CD14-positive monocyte (primary cell): ENCODE measurements at places on chromosomes 1 and 21.
A peak's percentile ranks its signal among the peaks of the same experiment; 100 is the strongest.

GRCh38 chr1:207971331-207972219, 60.6 kb upstream of the CD34 start:
- no peak for DNase-seq

DNA sequence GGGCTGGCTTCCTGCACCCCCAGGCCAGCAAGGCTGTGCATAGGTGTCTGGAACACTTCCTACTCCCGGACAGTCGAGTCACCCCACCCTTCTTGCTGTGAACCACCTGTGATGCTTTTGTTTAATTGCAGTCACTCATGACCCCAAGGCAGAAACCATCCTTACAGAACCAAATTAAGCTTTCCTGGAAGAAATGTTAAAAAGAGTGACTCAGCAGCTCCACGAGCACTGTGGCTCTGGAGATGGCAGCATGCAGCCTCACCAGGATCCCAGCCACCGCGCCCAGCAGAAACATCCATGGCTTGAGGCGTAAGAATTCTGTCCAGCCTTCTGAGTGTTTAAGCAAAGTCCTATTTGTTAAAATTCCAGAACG, 28.8 kb downstream of the SNAP47 start:
- DNase-seq, result no peak

DNA sequence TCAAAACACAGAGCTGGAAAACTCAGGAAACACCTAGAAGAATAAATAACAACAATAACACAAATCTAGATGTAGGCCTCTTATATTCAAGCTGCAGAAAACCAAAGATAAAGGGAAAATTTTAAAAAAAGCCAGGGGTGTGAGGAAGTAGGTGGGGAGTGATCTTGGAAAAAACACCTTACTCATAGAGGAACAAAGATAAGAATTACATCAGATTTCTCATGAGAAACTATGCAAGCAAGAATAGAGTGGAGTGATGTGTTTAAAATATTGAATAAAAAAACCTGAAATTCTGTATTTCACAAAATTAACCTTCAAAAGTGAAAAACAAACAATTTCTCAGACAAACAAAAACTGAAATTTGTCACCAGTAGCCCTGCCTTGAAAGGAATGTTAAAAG, 265.5 kb upstream of the RGS18 start:
- no peak for DNase-seq

DNA sequence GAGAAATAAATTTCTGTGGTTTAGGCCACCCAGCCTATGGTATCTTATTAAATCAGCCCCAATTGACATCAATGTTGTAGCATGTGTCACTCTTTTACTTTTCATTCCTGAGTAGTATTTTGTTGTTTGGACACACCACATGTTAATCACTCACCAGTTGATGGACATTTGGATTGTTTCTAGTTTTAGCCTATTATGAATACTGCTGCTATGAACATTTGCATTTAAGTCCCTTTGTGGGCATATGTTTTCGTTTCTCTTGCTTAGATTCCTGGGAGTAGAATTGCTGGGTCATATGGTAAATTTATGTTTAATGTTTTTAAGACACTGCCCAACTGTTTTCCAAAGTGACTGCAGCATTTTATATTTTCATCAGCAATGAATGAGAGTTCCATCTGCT, 50.2 kb upstream of the NUF2 start:
- DNase-seq, result no peak

- no peak for DNase-seq
Measured at GRCh38 chr1:183030053-183030452, 6.8 kb downstream of the LAMC1 start.

GRCh38 chr1:169610858-169611257, 19.1 kb downstream of the SELP start:
- peak; percentile 67 for DNase-seq

DNA sequence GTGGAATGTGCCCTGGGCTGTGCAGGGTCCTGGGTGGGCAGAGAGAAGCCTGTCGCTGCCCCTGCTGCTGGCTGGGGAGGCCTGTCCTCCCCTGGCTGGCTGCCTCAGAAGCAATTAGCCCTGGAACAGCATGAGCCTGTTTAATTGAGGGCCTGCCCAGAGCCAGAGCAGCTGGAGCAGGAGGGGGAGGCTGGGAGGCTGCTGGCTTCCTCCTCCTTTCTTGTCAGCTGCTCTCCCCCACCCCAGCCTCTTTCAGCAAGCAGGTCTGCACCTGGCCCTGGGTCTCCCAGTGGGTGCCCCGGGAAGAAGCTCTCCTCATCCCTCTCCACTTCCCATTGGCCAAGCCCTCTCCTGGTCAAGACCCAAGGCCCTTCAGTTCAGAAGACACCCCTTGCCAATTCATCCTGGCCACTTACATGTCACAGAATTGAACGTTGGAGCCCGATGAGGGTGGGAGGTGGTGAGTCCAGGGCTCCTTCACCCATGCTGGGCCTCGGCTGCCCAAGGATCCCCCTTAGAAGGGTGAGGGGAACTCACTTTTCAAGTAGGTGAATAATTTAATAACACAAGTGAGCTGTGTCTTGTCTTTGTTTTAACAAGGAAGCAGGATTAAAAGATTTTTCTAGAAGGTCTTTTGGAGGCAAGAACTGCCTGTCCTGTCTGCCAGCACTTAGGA, 13.2 kb downstream of the AMPD2 start:
- no peak for DNase-seq

DNA sequence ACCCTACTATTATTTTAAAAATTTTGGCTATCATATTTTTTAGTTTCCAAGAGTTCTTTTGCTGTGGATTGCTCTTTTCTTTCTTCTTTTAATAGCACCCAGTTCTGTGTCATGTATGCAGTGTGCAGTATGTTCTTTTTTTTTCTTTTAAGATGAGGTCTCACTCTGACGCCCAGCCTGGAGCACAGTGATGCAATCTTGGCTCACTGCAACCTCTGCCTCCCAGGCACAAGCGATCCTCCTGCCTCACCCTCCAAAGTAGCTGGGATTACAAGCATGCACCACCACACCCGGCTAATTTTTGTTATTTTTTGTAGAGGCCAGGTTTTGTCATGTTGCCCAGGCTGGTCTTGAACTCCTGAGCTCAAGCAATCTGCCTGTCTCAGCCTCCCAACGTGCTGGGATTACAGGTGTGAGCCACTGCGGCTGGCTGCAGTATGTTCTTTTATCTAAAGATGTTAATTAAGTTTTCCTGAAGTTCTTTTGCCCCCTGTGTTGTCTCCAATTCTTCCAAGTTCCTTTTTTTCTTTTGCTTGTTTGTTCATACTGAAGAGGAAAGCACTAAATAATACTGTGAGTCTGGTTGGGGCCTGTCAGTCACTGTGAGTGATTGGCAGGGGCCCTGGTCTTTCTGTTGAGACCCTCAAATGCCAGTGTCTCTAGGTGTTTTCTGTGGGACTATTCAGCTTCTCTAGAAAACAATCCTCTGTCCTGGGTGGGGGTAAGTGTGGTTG, 17.5 kb upstream of the TTC22 start:
- no peak for DNase-seq

DNA sequence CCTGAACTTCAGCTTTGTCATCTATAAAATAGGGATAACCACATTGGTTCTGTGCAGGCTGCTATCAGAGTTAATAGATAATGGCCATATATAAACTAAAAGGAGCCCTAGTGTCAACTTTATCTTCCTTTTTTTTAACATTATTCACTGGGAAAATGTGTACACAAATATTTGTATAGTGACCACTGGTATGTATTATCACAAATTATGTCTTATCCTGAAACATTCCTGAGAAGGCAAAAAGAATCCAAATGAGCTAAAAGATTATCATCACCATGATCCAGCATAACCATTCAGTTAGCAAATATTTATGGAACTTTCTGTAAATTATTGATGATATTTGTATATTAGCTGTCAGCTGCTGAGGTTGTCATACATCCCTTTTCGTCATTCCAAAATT, 16.6 kb downstream of the ANGPTL3 start:
- DNase-seq, result no peak

DNA sequence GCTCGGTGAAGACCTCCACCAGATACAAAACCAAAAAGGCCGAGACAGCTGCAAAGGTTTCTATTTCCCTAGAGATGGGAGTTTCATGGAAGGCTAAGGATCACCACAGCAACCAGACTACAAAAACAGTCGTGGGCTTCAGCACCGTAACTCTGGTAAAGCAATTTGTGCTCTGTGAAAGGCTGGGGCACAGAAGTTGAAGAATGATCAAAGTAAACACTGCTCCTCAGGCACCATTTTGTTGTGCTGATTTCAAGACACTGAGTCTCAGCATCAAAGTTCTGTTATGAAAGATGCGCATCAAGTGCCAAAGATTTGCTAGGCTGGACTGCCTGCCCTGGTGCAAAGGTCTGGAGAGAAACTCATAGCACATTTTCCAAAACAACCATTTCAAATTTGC, 116.2 kb downstream of the TGFBR3 start:
- no peak for DNase-seq

DNA sequence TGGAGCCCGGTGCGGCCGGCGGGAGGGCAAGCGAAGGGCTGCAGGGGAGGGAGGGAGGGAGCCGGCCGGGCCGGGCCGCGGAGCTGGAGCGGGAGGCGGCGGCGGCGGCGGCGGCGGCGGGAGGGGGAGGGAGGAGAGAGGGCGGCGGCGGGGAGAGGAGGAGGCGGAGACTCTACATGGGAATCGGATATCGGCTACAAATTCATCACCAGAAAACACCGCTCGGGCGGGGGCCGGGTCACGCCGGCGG, at the start of gene AKT3:
AKT3 (minus strand) TSS at position 42 of the 250 bp plus-strand sequence. CDS start 7,073 bp downstream, outside the sequence.
- peak; percentile 45 for DNase-seq

DNA sequence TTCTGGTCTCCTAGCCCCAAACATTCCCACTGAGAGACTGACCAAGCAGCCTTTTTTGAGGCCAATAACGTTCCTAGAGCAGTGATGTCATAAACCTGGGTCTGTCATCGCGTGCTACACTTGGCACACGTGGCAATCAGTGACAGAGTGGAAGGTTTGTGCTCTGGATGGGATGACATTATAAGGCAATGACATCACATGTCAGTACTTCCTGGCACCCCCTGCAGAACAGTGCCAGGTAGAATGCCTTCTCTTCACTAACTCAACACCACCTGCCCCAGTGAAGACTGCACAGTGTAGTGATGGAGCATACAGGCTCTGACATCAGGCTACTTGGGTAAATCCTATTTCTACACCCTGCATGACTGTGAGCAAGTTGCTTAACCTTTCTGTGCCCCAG, 5.4 kb upstream of the ZNF648 start:
- no peak for DNase-seq

- DNase-seq, result peak; percentile 44
Measured at GRCh38 chr1:51648180-51649109, 31.6 kb downstream of the OSBPL9 start.

DNA sequence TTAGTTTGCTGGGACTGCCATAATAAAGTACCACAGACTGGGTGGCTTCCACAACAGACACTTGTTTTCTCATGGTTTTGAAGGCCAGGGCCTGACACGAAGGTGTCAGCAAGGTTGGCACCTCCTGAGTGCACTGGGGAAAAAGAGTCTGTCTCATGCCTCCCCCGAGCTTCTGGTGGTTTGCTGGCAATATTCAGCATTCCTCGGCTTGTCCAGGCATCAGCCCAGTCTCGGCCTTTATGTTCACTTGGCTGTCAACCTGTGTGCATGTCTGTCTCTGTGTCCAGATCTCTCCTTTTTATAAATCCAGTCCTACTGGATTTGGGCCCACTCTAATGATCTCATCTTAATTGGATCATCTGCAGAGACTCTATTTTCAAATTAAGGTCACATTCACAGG, 72.6 kb downstream of the DOP1B start:
- DNase-seq, result no peak

DNA sequence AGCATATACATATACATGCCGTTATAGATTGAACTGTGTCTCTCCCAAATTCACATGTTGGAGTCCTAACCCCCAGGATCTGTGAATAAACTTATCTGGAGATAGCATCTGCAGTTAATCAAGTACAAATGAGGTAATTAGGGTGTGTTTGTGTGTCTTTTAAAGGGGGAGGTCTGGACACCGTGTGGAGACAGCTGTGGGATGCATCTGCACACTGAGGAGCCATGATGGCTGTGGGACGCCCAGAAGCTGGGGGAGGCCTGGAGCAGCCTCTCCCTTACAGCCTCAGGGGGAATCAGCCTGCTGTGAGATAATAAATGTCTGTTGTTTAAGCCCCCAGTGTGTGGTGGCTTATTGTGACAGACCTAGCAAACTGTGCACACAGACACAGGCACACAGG, 51.8 kb upstream of the COL18A1 start:
- no peak for DNase-seq

- DNase-seq, result no peak
Measured at GRCh38 chr1:171883849-171884248, 42.6 kb downstream of the DNM3 start.

DNA sequence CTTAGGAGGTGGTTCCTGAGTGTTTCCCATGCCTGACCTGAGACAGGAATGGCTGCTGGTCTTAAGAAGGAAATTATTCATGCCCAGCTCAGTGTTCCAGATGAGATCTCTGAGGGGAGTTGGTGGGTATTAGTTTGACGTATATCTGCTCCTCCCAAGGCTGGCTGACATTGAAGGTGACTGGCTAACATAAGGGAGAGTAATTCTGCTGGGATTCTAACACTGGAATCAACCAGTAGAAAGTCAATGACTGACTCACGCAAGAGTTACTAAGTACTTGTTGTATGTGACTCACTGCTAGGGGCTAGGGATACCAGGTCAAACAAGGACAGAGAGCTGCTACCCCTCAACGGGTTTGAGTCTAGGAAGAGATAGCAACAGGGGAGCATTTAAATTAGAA, 177.3 kb downstream of the CACNA1E start:
- DNase-seq, result no peak

DNA sequence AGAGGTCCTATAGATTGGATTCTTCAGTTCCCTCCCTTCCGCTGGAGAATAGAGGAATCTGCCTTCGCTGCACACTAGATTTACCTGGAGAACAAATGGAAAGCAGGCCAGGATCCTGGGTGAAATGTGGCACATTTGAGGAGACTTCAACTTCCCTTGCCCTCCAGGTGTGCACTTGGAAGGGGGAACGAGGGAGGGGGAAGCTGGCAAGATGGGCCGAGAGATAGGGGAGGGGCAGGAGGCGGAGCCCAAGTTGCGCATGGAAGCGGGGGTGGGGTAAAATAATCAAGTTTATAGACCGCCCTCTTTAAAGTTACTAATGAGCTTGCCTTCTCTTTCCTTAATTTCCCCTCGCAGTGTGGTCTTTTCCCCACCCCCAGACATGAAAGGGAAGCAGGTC, 155.7 kb upstream of the CAMK1G start:
- no peak for DNase-seq

DNA sequence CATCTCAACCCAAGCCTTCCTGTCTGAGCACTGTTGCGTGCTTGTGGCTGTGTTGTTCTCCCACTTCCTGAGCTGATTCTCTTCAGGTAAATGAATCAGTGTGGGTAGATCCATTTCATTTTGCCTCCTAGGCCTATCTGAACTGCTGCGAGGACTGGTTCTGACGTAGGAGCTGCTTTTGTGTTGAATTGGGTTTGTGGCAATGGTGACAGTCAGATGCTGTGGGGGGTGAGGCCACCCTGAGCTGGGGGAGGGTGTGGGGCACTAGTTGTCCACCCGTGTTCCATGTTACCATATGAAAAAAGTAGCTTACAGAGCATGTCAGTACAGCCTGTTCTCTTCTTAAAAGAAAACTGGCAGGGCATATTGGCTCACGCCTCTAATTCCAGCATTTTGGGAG, 81.5 kb downstream of the MRPS6 start:
- no peak for DNase-seq
